Left cardiac atrium (tissue), 4 donors: ENCODE measurements at places on chromosomes 5 and 9. TPM values are rescaled to one million over a fixed set of nuclear protein-coding genes. Genes with fewer than 3 reads are reported as not detected.

SLC6A3 gene
- not detected for total RNA-seq

DNA sequence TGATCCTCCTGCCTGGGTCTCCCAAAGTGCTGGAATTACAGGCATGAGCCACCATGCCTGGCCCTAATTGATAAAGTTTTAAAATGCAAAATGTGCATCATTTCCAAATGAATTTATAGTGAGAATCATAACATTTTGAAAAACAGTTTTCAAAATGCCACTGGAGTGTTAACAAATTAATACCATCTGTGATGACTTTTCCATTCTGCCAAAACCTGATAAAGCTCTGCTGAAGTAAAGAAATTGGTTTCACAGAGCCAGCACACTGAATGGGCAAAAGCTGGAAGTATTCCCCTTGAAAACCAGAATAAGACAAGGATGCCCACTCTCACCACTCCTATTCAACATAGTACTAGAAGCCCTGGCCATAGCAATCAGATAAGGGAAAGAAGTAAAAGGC, 89.6 kb downstream of the MUSK start:
- no peak for DNase-seq

DNA sequence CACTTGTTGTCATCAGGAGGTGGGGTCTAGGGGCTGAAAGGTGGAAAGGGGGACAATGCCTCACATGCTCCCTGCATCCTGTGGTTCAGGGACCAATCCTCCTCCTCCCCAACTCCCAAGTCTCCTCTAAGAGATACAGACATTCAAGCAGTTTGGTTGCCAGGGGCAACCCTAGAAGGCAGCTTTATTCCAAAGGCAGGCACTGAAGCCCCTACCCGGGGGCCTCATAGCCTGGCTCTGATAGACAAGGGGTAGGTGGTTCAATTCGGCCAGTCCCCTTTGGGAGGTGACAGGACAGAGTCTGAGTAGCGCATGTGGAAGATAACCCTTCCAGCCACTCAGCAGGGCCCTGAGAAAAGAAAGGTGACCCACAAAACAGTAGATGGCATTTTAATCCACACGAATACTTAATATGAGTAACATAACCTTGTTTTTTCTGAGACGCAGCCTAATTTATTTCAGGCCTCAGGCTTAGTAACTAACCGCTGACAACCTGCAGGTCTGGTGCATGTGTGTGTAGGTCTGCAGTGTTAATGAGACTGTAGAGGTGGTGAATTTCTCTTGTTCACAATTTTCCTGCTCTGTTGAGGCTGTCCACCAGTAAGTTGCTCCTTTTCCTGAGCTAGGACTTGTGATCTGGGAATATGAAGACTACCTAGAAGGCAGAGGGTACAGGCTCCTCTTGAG, 31.3 kb upstream of the HSPA9 start:
- no peak for DNase-seq

FOXD4 gene
- not detected for total RNA-seq

- DNase-seq: no peak
Measured at GRCh38 chr5:76240336-76240735, 157.2 kb downstream of the SV2C start.

PTPN3 gene
- 8.5 TPM for total RNA-seq

- DNase-seq: no peak
Measured at GRCh38 chr5:27592231-27592630, 553.8 kb upstream of the CDH9 start.

- DNase-seq: no peak
Measured at GRCh38 chr9:77968506-77968905, 63.1 kb downstream of the GNAQ start.

DNA sequence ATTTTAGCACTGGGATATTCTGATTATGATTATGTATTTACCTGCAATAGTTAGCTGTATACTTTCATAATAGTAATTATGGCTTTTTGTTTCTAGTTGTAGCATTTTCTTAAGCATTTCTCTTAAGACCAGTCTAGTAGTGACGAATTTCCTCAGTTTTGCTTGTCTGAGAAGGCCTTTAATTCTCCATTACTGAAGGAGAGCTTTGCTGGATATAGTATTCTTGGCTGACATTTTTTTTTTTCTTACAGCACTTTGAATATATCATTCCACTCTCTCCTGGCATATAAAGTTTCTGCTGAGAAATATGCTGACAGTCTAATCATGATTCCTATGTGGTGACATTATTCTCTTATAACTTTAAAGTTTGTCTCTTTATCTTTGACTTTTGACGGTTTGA, 181.1 kb upstream of the DMRTA1 start:
- no peak for DNase-seq

CDX1 gene
- not detected for total RNA-seq

PTGR1 gene
- 46.3 TPM for total RNA-seq

DNA sequence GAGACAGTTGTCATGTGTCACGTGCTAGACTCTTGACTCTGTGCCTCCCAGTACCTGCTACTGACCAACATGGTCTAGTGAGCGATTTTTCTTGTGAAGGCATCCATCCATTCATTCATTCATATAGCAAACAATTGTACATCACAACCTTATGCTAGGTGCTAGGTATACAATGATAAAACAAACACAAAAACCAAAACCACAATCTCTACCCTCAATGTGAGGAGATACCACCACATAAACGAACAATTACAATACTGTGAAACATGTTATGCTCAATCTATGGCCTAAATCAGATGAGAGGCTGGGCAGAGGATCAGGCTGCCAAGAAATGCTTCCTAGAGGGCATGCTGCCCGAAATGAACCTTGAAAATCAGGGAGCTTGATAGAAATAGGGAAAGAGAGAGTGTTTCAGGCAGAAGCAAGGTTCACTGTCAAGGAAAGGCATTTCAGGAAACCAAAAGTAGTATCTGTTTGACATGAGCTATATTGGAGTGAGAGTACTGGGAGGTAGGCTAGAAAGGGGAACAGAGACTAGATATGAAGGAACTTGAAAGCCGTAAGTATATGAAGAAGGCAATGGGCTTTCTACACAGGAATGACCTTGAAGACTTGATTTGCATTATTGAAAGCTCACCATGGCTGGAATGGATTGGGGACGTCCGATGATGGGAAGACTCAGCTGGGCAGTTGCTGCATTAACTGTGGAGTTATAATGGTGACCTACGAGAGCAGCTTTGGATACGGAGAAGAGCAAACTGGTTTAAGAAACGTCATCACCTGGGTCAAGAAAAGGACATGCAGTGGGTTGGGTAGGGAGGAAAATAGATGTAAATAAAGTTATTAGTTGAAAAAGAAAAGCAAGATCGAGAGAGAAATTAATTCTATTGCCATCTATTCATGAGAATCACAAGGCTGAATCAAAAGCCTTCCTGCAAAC, 90.1 kb downstream of the THBS4 start:
- no peak for DNase-seq

- no peak for DNase-seq
Measured at GRCh38 chr9:93860694-93861658, 94.2 kb downstream of the BARX1 start.

DNA sequence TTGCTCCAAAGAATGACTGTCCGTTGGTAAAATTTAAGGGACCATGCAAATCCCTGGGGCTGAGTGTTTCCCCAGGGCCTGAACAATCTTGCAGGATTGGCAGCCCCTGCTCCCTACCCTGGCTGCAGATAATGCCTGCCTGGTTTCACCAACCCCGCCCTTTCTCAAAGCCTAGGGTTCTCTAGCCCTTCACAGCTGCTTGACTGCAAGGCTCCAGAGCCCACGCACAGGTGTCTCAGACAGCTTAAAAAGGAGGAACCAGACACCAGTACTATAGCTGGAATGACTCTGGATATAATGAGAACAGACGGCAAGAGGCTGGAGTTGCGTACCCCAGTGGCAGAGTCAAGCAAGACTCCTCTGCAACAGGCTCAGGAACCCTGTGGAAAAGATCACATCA, 25.2 kb upstream of the TNIP1 start:
- DNase-seq: no peak

GRCh38 chr5:67000794-67001475, 195.7 kb downstream of the CD180 start:
- DNase-seq: no peak

DNA sequence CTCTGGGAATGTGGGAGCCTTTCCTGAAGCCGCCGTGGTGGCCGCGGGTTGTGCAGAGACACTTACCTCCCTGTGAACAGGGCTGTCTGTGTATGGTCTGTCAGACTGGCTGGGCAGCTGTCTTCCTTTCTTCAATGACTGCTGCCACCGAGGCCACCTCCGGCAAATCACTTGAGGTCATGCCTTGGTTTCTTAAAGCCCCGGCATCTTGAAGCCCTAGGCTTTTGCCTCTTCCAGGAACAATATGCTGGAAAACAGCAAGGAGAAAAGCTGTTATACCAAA, 79.5 kb upstream of the ZSWIM6 start:
- DNase-seq: no peak
